ENCODE measurements at places on chromosomes 11 and 22. TPM values are rescaled to one million over a fixed set of nuclear protein-coding genes. Genes with fewer than 3 reads are reported as not detected.

GRCh38 chr11:78438298-78438975 is 20.8 kb upstream of the GAB2 start:
- DNase-seq, result no peak

DNA sequence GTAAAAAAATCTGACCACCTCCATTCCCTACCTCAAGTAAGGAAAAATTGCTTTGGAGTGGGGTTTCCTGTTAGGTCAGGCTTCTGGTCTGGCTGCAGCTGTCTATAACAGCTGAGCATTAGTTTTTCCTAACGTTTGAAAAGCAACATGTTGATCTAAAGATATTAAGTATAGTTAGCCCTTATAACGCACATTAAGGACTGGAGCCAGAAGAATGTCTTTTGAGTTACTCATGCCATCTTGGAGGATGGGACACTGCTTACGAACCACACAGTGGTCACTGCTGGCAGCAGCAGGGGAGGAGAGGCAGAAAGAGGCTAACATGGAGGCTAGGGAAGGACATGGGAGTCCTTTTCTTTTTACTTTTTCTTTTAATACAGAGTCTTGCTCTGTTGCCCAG is 44.1 kb upstream of the GDPD4 start:
- DNase-seq, result no peak

GRCh38 chr11:130865774-130866114 is 50.5 kb downstream of the SNX19 start:
- DNase-seq, result no peak

DNA sequence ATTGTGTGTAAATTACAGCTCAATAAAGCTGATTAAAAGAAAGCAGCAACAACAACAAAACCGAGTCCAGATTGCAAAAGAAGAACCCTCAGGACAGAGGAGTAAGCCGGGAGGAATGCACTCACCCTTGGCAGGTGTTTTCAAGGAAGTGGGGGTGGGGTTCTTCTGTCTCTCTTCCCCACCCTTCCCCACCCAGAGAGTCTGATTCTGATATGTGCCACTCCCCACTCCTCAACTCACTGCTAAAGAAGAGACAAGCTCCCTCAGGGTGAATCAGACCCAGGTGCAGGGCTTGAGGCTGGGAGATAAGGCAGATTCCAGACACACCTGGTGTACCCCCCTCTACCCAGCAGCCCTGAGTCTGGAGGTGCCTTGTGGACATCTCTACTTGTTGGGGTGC is 38.4 kb upstream of the PHF21A start:
- DNase-seq, result no peak

GRCh38 chr11:131626788-131627187 is 256.4 kb downstream of the NTM start:
- DNase-seq, result no peak

GRCh38 chr11:120271672-120272071 is 31.7 kb downstream of the POU2F3 start:
- DNase-seq, result no peak

The FOXRED2 gene
- 3.7 TPM for total RNA-seq

- DNase-seq, result no peak
Observed at GRCh38 chr11:95486466-95486865, 255.5 kb upstream of the SESN3 start.

The TECTA gene
- 1.2 TPM for total RNA-seq

The BTBD18 gene
- not detected for total RNA-seq

DNA sequence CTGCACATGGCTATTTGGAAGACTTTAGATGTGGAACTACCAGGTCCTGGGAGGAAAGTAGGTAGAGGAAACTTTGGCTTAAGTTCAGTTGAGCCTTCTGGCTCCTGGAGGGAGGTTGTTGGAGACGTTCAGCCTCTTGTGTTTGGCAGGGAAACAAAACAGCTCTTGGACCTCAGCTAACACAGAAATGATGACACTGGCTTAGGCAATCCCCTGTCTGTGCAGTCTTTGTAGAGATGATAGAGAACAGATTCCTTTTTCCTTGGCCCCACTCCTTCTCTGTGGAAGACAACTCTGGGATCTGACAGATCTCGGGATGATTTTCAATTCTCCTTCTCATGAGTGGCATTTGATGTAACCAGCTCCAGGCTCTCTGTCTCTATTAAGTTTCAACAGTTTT is 428.5 kb downstream of the TMEM135 start:
- DNase-seq, result no peak

DNA sequence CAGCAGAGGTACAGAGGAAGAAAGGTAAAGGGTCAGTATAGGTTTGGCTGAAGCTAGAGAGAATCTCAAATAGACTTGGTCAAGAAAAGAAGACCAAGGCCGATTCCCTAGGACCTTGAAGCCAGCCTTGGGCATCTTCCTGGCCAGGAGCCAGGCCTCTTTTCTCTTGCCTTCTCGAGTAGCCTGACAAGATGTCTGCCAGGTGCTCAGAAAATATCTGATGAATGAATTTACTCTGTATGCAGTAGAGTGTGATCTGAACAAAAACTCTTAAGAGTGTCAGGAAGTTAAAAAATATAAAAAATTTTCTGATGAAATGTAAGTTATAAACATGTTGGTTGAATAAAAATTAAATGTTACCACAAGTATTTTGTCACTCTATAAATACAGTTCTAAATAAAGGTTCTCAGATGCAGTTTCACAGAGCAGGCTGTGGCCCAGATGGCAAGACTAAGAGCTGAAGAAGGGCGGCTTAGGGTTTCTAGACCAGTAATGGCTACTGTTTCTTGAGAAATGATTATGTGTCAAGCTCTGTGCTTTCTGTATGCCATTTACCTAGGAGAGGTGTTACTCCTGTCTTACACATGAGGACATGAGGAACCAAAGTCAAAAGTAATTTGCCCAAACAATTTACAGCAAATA is 98.1 kb downstream of the ATXN10 start:
- no peak for DNase-seq

- no peak for DNase-seq
Observed at GRCh38 chr11:75307058-75307457, 44.4 kb downstream of the ARRB1 start.

DNA sequence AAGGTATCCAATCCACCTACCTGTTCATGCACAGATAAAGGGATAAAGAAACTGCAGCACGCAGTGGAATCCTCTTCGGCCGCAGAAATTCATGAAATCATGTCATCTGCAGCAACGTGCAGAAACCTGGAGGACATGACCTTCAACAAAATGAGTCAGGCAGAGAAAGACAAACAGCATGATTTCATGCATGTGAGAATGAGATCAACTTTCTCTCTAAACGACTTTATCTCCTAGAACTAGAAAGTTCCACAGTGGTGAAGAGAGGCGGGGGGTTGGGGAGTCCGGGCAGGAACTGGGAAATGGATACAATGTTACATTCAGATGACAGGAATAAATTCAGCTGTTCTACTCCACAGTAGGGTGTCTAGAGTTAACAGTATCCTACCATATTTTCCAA is 9.9 kb downstream of the RGL4 start:
- no peak for DNase-seq

DNA sequence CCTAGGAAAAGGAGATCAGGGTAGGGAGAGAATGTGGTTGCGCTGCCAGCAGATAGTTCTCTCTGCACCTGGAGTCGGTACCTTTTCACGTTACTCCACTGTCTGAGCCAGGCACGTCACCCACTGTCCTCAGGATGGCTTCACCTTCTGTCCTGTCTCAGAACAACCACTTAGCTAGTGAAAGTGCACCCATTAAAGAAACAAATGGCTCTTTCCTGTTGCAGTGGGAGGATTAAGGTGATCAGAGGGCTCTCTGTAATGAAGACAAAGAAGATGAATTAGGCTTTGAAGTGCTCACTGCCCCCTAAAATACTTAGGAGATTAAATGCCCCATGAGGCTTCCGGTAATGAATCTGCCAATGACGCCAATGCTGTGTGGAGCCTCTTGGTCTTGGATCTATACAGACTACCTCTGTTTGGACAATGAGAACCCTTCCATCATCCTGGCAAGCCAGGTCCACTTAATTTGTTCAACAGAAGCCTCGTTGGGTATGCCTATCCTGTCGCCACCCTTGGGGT is 113.7 kb downstream of the INSC start:
- DNase-seq, result no peak

DNA sequence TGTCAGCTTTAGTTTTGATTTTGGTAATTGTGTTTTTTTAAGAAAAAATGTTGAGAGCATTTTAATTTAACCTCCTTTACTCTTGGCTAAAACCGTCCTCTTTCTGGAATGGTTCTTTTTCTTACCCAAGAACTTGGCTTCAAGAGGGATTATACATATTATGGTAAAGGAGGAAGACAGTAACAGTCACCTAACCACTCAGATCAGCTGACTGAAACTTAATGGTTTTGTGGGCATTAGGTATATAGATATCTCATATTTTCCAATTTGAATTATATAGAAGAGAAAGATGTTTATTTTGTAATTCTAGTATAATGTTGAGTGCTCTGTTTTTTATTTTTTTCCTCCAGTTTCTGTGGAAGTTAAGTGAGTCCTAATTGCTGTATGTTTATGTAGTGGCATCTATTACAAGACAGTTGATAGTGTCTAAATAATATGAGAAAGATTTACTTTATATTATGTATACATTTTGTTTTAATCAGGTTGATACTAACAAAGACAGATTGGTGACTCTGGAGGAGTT is 36.6 kb upstream of the NCR3LG1 start:
- no peak for DNase-seq
